ENCODE measurements at places on chromosomes 4 and X.

DNA sequence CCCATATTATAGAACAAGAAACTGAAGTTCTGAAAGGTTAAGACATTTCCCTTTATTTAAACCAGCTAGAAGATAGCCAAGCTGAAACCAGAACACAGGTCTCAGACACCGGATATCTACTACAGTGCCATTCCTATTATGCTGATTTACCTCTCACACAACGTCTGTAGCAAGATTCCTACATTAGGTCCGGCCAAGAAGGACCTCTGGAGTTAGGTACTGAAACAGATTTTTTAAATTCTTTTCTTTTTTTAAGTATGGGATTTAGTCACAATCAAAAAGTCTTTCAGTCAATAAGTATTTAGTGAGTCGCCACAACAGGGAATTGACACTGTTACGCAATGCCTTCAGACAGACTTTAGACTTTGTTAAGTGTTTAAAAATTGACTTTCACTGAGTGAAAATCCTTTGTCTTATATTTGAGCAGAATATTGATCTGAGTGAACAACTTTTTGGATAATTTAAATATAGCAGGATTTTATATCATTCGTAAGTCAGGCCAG, 26.5 kb upstream of the SPANXN4 start:
- no peak overlapping the region for H3K27ac ChIP-seq
- H3K4me1 ChIP-seq, result no peaks in the 10 kb centered on the region
- DNase-seq, result no peak
- no peaks in the 10 kb centered on the region for H3K27me3 ChIP-seq
- H3K4me3 ChIP-seq, result no peak overlapping the region
- no peaks in the 10 kb centered on the region for H3K36me3 ChIP-seq

GRCh38 chrX:42050345-42050744, 127.0 kb upstream of the CASK start:
- no peak overlapping the region for H3K4me3 ChIP-seq
- no peak overlapping the region for H3K27ac ChIP-seq
- no peaks in the 10 kb centered on the region for H3K4me1 ChIP-seq
- no peaks in the 10 kb centered on the region for H3K36me3 ChIP-seq
- peaks cover 5% of the 10 kb centered on the region for H3K27me3 ChIP-seq

DNA sequence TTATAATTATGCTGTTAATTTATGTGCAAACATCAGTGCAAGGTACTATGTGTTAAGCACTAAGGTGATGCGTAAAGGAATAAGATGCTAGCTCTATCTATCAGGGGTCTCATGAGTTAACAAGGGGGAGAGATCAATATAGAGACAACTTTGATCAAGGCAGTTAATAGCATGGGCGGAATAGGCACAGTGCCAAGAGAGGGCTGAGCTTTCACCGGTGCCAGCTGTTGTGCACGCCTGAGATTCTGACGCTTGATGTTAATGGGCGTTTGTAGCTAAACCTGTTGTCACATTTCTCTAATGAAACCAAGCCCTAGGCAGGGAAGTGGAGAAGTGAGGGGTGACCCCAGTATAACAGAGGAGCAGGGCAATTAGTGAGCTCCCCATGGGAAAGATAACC, 86.0 kb upstream of the NMU start:
- H3K27me3 ChIP-seq, result peaks cover 4% of the 10 kb centered on the region
- no peaks in the 10 kb centered on the region for H3K36me3 ChIP-seq
- no peak for DNase-seq
- no peak overlapping the region for H3K4me3 ChIP-seq
- H3K4me1 ChIP-seq, result no peaks in the 10 kb centered on the region

DNA sequence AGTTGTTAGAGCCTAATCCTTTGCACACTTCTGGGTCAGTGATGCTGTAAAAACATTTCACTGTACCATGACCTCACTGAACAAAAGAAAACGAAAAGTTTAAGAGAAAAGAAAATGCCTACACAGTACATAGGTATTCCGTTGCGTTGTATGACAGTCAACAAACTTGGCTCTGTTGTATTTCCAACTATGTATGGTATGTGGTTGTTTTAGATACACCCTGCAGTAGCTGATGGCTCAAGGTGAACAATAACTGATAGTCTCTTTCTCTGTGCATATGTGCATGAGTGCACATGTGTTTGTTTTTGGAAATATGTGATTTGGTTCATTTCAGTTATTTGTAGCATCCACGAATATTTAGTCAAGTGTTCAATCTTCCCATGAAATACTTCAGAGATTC, 176.0 kb downstream of the BMPR1B start:
- no peaks in the 10 kb centered on the region for H3K27me3 ChIP-seq
- H3K36me3 ChIP-seq, result peaks cover 4% of the 10 kb centered on the region
- no peak overlapping the region for H3K4me3 ChIP-seq
- peaks cover 71% of the 10 kb centered on the region for H3K4me1 ChIP-seq

DNA sequence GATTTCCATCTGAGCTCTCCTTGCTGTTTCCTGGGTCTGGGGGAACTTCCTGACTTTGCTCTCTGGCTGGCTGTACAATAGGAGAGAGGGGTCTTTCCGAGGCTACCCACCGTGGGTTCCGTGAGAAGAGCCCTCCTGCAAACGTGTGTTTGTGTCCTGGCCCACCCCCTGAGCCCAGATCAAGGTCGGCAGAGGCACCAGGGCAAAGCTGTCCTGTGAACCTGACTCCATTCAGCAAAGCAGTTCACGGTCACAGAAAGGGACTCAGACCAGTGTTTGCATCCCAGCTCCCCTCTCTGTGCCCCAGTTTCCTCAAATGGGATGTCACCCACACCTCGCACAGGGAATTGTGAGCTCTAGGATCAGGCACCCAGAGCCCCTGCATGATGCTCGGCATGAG, 97.3 kb upstream of the PSAPL1 start:
- peaks cover 12% of the 10 kb centered on the region for H3K27me3 ChIP-seq
- H3K36me3 ChIP-seq, result no peaks in the 10 kb centered on the region
- peaks cover 63% of the 10 kb centered on the region for H3K4me1 ChIP-seq

DNA sequence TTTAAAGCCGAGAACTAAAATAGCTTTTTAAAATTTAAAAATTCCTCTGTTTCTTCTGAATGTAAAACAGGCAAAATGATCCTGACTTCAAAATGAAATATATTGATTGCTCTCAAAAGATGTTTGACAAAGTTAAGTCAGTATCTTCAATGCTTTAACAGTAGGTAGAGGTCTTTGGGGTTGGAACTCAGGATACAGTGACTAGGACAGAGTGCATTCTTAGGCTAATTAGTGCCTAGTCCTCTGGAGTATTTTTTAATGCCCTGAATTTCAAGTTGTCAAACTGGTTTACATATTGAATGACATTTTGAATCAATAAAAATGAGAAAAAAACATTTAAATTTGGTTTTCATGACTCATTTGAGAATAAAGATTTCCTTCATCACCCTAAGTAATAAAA, 877.3 kb downstream of the ADGRL3 start:
- no peaks in the 10 kb centered on the region for H3K27me3 ChIP-seq
- no peak overlapping the region for H3K4me3 ChIP-seq
- no peaks in the 10 kb centered on the region for H3K4me1 ChIP-seq
- no peak for DNase-seq
- no peak overlapping the region for H3K27ac ChIP-seq

- no peak overlapping the region for H3K4me3 ChIP-seq
- no peaks in the 10 kb centered on the region for H3K36me3 ChIP-seq
- no peaks in the 10 kb centered on the region for H3K4me1 ChIP-seq
- H3K27me3 ChIP-seq, result peaks cover 37% of the 10 kb centered on the region
These were observed 28.8 kb upstream of the PCSK1N start for GRCh38 chrX:48864210-48864609.

- peak; percentile 87 for DNase-seq
- H3K27ac ChIP-seq, result peak overlapping the region; percentile 90
- peaks cover 5% of the 10 kb centered on the region for H3K36me3 ChIP-seq
- peak overlapping the region; percentile 85 for H3K4me3 ChIP-seq
- H3K27me3 ChIP-seq, result peaks cover 11% of the 10 kb centered on the region
These were observed 940 bp upstream of the NSD2 start for GRCh38 chr4:1870328-1870577.

GRCh38 chr4:101027721-101028120, 319.6 kb downstream of the PPP3CA start:
- H3K27me3 ChIP-seq, result no peaks in the 10 kb centered on the region
- no peak overlapping the region for H3K27ac ChIP-seq
- no peak overlapping the region for H3K4me3 ChIP-seq
- peaks cover 20% of the 10 kb centered on the region for H3K36me3 ChIP-seq
- no peak for DNase-seq

DNA sequence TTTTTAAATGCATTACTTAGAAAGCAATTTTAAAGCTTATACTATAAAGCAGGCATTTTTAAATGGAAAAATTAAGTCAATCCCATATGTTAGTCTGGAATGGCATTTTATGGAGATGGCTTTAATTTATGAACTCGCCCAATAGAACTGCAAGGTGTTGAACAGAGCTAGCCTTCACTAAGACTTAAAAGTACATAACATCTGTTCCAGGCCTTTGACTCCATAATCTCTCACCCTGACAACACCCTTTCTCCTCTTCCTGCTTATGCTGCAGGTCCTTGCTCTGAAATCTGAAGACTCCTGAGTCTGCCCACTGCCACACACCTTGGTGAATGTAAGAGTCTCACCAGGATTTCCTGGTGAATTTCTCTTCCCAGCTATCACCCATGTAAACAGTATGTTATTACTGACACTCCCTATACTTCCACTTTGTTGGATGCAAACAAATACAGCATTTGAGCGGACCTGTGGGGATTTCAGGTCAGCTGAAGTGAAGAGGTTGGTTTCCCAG, 17.7 kb upstream of the SLC39A8 start:
- peaks cover 3% of the 10 kb centered on the region for H3K27me3 ChIP-seq
- peaks cover 11% of the 10 kb centered on the region for H3K36me3 ChIP-seq
- no peak overlapping the region for H3K27ac ChIP-seq
- DNase-seq, result no peak

DNA sequence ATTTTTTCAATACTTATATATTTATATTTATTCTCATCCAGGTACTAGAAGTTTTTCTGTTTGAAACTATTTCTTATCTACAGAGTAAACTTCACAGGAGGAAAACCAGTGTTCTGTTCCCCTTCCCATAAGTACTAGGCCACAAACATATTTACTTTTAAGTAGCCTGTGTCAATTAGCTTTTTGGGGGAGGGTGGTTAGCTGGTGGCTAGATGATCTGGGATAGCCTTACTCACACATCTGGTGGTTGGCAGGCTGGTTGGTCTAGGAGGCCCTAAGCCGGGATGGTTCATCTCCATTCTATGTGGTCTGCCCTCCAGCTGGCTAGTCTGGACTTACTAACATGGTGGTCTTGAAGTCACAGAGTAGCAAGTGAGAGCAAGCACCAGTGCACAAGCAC, 6.2 kb downstream of the JADE3 start:
- H3K27ac ChIP-seq, result no peak overlapping the region
- H3K4me3 ChIP-seq, result no peak overlapping the region
- peaks cover 21% of the 10 kb centered on the region for H3K4me1 ChIP-seq
- H3K27me3 ChIP-seq, result peaks cover 4% of the 10 kb centered on the region
- H3K36me3 ChIP-seq, result peaks cover 38% of the 10 kb centered on the region
- DNase-seq, result no peak

- H3K27me3 ChIP-seq, result peaks cover 7% of the 10 kb centered on the region
- no peak for DNase-seq
- H3K4me3 ChIP-seq, result no peak overlapping the region
- no peak overlapping the region for H3K27ac ChIP-seq
These were observed 97.7 kb downstream of the NFKB1 start for GRCh38 chr4:102598762-102599374.

DNA sequence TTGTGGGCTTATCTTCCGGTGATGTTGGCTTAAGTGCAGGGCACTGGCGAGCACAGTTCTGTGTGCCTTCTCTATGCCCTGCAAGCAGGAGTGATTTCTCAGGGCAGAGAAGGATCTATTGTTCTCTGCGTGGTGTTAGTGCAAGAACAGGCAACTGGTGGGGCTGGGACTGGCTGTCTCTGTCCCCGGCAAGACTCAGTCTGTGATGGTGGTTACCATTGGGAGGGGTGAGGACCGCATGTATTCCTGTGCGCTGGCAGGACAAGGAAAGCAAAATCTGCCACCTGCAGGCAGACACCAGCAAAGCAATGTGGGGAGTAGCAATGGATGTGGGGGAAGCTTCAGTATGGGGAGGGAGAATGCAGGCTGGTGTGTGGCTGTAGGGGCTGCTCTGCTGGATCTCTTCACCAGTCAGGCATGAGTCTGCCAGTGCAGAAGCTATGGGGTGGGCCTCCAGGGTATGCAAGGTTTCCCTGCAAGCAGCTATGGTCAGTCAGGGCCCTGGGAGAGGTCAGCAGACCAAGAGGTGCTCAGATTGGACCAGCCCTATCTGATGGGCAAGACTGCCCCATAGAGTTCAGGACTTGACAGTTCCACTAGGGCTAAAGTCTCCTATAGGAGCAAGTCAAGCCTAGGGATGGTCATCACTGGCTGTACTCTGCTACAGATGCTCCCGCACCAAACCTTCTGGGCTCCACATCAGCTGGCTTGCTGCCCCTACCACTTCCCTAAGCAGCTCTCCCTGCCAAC, 16.8 kb downstream of the PF4 start:
- no peak overlapping the region for H3K27ac ChIP-seq
- H3K27me3 ChIP-seq, result peaks cover 3% of the 10 kb centered on the region
- no peaks in the 10 kb centered on the region for H3K4me1 ChIP-seq
- H3K36me3 ChIP-seq, result no peaks in the 10 kb centered on the region

- DNase-seq, result no peak
- no peaks in the 10 kb centered on the region for H3K36me3 ChIP-seq
- H3K4me1 ChIP-seq, result peaks cover 65% of the 10 kb centered on the region
These were observed 56.9 kb downstream of the ARHGAP10 start for GRCh38 chr4:147788791-147789190.

- H3K4me1 ChIP-seq, result no peaks in the 10 kb centered on the region
- H3K36me3 ChIP-seq, result no peaks in the 10 kb centered on the region
- no peak overlapping the region for H3K27ac ChIP-seq
- DNase-seq, result no peak
These were observed 123.1 kb upstream of the GPM6A start for GRCh38 chr4:175935016-175935661.

DNA sequence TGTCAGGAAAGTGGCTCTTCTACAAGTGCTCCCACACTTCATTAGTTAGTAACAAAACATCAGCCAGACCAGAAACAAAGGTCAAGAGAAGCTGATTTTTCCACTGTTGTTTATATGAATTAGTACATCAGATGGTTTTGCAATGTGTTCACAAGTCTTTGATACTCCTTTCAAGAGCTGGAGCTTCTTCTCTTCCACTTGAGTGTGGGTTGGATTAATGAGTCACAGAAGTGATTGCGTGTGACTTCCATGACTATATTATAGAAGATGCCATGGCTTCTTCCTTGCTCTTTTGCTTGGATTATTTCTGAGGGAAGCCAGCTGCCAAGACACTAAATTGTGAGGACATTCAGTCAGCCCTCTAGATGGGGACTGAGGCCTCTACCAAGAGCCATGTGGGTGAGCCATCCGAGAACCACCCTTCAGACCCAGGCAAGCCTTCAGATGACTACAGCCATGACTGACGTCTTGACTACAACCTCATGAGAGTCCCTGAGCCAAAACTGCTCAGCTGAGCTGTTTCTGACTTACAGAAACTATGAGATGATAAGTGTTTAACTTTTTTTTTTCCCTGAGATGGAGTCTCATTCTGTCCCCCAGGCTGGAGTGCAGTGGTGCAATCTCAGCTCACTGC, 18.1 kb downstream of the SOWAHB start:
- H3K4me3 ChIP-seq, result no peak overlapping the region
- H3K4me1 ChIP-seq, result peaks cover 14% of the 10 kb centered on the region
- H3K36me3 ChIP-seq, result no peaks in the 10 kb centered on the region
- no peak overlapping the region for H3K27ac ChIP-seq
- H3K27me3 ChIP-seq, result peaks cover 17% of the 10 kb centered on the region

GRCh38 chr4:118313098-118313497, 39.7 kb downstream of the PRSS12 start:
- H3K36me3 ChIP-seq, result no peaks in the 10 kb centered on the region
- H3K4me3 ChIP-seq, result no peak overlapping the region
- no peaks in the 10 kb centered on the region for H3K4me1 ChIP-seq
- H3K27me3 ChIP-seq, result no peaks in the 10 kb centered on the region

Measured in nephron progenitor cell (in vitro differentiated cells).